ENCODE measurements at places on chromosomes 4 and X.

GRCh38 chr4:21753084-21753760 is 195.3 kb downstream of the KCNIP4 start:
- DNase-seq: no peak

- no peak for DNase-seq
These were observed 6.0 kb upstream of the NEXMIF start for GRCh38 chrX:74931214-74931613.

GRCh38 chrX:40300286-40300890 is 202.6 kb upstream of the BCOR start:
- DNase-seq: no peak

GRCh38 chrX:11579636-11580600 is 85.8 kb downstream of the ARHGAP6 start:
- no peak for DNase-seq

- no peak for DNase-seq
These were observed 364.3 kb upstream of the CT83 start for GRCh38 chrX:116827063-116827462.

- DNase-seq: peak; percentile 67
These were observed at the start of gene ZFX for GRCh38 chrX:24149351-24150050. TSS of gene ZFX (plus strand) at chrX:24149729. CDS start at chrX:24172743, 23,014 bp downstream.

DNA sequence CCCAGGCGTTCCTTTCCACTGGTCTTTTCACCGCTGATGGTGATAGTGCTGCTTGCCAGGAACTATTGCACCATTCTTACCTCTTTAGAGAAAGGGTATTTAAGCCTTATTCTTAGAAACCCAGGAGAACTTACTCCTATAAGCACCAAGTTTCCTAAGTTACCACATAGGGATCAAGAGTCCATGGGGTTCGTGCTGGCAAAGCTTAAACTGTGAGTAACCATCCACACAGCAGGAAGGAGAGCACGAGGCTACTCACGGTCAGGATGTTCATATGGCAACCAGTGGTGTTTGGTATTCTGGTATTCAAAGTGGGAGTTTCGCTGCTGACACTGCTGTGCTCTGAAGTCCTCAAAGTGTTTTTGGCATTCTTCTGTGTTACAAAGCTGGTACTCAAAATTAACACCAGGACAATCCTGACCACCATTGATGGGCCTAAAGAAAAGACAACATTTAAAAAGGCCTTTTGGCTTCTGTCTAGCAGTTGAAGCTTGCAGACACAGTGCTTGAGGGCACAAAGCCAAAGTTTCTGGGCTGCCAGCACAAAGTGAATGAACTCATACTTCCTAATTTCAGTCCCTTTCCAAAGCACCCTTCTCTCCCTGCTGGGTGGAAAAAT is 256.9 kb downstream of the ADAMTS3 start:
- DNase-seq: peak; percentile 52

- DNase-seq: no peak
These were observed 45.1 kb downstream of the KDR start for GRCh38 chr4:55080174-55080865.

- DNase-seq: no peak
These were observed 68.4 kb downstream of the USP38 start for GRCh38 chr4:143253166-143253565.

DNA sequence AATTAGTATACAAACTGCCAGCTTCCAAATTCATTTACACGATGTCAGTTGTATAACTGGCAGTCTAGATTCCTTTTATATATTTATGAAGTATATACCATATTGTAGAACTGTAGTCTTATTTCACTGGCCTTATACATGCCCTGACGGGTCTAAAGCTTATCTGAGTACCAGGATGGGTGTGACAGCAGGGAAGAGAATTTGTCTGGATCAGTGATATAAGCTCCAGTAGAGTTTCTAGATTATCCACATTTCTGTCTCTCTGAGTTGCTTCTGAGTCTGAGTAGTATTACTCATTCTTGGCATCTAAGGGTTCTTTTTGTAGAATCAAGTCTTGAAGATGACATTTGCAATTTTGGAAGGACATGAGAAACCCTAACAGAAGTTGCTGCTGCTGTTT is 101.3 kb downstream of the RPA4 start:
- DNase-seq: no peak

GRCh38 chr4:158529505-158529904 is 7.8 kb downstream of the RXFP1 start:
- no peak for DNase-seq

- no peak for DNase-seq
These were observed 304.8 kb downstream of the QDPR start for GRCh38 chr4:17206829-17207801.

GRCh38 chr4:12071316-12071715 is 642.6 kb upstream of the HS3ST1 start:
- no peak for DNase-seq

DNA sequence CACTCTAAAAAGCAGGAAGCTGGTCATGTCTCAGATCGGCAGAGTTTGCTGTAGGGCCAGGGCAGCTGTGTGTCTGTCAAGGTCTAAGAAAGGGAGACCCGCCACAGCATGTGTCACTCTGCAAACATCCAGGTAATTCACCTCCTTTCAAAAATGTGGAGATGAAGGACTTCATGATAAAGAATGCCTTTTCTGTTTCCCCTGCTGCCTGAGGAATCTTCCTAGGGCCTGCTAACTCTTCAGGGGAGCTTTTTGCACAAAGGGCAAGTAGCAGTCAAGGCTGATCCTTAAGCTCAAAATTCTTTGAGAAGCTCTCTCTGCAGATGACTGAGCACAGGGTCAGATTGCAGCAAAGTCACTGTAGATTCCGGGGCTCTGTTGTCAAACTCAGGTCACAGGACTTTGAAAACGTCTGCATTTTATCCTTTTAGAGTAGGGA is 21.1 kb downstream of the RASL11B start:
- no peak for DNase-seq

- DNase-seq: no peak
These were observed 14.6 kb downstream of the CTBP1 start for GRCh38 chr4:1234309-1234695.

- no peak for DNase-seq
These were observed 2.4 kb downstream of the RXFP1 start for GRCh38 chr4:158523990-158524535.

- no peak for DNase-seq
These were observed 146.3 kb upstream of the RPS6KA3 start for GRCh38 chrX:20412871-20413486.

- DNase-seq: no peak
These were observed 99.9 kb upstream of the BEND4 start for GRCh38 chr4:42252315-42252714.

Data from hippocampal formation (tissue), 2 donors.